Thymus (tissue), 14 donors: ENCODE measurements at places on chromosomes 12 and 14. TPM values are rescaled to one million over a fixed set of nuclear protein-coding genes. Genes with fewer than 3 reads are reported as not detected.

The GDF3 gene
- polyA plus RNA-seq, result 0.37 TPM

The P2RX2 gene
- 2.5 TPM for polyA plus RNA-seq

The GZMB gene
- 7.0 TPM for polyA plus RNA-seq

The CLEC4C gene
- 0.82 TPM for polyA plus RNA-seq

The HNRNPC gene
- polyA plus RNA-seq, result 909 TPM

The KRT78 gene
- polyA plus RNA-seq, result 7.2 TPM

The CMA1 gene
- polyA plus RNA-seq, result 0.96 TPM

The TPH2 gene
- 0.07 TPM for polyA plus RNA-seq

The ATP6V1D gene
- polyA plus RNA-seq, result 71.1 TPM

The CDK2 gene
- polyA plus RNA-seq, result 22.3 TPM

The BIN2 gene
- 57.7 TPM for polyA plus RNA-seq

The B4GALNT1 gene
- 1.3 TPM for polyA plus RNA-seq

The DPPA3 gene
- polyA plus RNA-seq, result 0.57 TPM

DNA sequence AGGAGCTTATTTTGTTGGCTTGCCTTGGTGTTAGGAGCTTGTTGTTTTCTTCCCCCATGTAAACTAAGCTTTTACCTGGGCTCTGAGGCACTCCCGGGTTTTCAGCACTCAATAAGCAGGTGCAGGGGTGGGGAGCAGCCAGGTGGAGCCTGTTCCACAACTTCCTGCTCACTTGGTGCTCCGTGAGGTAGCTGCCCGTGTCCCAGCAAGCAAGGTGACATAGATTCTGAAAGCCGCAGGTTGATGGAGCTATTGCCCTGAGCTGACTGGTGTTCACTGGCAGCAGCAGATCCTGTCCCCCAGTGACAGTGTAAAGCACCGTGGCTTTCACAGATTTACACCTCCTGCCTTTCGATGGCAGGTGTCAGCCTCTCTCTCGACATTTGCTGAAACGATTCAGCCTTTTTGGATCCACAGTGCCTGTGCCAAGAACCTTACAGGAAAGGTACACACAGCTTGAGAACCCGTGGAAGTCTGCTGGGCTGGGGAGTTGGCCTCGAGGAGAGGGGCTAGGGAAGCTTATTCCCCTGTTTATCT lies 295.7 kb upstream of the FKBP4 start:
- peaks cover 14% of the 10 kb centered on the region for H3K4me1 ChIP-seq
- no peak overlapping the region for H3K27ac ChIP-seq
- no peak overlapping the region for H3K4me3 ChIP-seq

GRCh38 chr12:51901121-51901817 lies 6.0 kb upstream of the ACVRL1 start:
- no peak overlapping the region for H3K4me3 ChIP-seq
- peaks cover 11% of the 10 kb centered on the region for H3K27me3 ChIP-seq
- H3K4me1 ChIP-seq, result peaks cover 4% of the 10 kb centered on the region
- no peaks in the 10 kb centered on the region for H3K36me3 ChIP-seq

- no peak overlapping the region for H3K4me3 ChIP-seq
- no peak overlapping the region for H3K27ac ChIP-seq
- H3K27me3 ChIP-seq, result no peaks in the 10 kb centered on the region
- no peaks in the 10 kb centered on the region for H3K36me3 ChIP-seq
Observed at GRCh38 chr14:81042438-81042837, 87.0 kb downstream of the TSHR start.

- H3K36me3 ChIP-seq, result no peaks in the 10 kb centered on the region
- no peaks in the 10 kb centered on the region for H3K4me1 ChIP-seq
- no peaks in the 10 kb centered on the region for H3K27me3 ChIP-seq
- H3K27ac ChIP-seq, result no peak overlapping the region
- no peak for DNase-seq
Observed at GRCh38 chr12:59499774-59500173, 96.1 kb upstream of the SLC16A7 start.

- no peak overlapping the region for H3K4me3 ChIP-seq
- no peaks in the 10 kb centered on the region for H3K27me3 ChIP-seq
- no peak for DNase-seq
- H3K27ac ChIP-seq, result no peak overlapping the region
- no peaks in the 10 kb centered on the region for H3K36me3 ChIP-seq
Observed at GRCh38 chr12:14126692-14127091, 145.3 kb upstream of the GRIN2B start.

GRCh38 chr14:25929881-25930615 lies 667.8 kb downstream of the NOVA1 start:
- H3K27me3 ChIP-seq, result no peaks in the 10 kb centered on the region
- no peak overlapping the region for H3K4me3 ChIP-seq
- no peak for DNase-seq
- no peaks in the 10 kb centered on the region for H3K4me1 ChIP-seq
- H3K36me3 ChIP-seq, result no peaks in the 10 kb centered on the region

DNA sequence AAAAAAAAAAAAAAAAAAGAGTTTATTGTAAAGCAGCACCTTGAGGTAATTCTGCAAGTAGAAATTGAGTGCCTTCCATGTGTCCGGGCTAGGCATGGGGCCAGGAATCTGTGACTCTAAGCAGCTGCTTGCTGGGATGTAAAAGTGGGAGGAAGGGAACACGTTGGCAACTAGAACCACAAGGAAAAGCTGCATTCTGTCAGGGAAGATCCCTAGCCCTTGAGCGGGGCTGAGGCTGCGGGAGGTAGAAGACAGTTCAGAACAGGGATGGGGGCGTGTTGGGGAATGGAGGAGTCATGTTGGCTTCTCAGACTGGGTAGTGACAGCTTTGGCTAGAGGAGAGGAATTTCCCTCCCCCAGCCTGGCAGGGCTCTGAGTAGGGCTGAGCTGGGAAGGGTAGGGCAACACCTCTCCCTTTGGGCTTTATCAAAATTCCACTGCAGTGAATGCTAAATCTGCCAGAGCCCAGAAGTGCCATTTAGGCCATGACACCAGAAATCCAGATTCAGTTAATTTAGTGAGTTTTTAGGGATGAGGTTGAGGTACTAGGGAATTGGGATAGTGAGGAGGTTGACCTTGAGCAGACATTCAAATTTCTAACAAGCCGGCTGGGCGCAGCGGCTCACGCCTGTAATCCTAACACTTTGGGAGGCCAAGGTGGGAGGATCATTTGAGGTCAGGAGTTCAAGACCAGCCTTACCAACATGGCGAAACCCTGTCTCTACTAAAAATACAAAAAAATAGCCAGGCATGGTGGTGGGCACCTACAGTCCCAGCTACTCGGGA lies 3.4 kb upstream of the TRAFD1 start:
- H3K4me1 ChIP-seq, result peaks cover 11% of the 10 kb centered on the region
- no peak overlapping the region for H3K27ac ChIP-seq
- no peaks in the 10 kb centered on the region for H3K27me3 ChIP-seq
- no peak overlapping the region for H3K4me3 ChIP-seq
- DNase-seq, result no peak

GRCh38 chr12:68239309-68239982 lies 13.8 kb upstream of the IL26 start:
- DNase-seq, result no peak
- H3K27ac ChIP-seq, result no peak overlapping the region
- no peaks in the 10 kb centered on the region for H3K27me3 ChIP-seq
- peaks cover 36% of the 10 kb centered on the region for H3K4me1 ChIP-seq
- H3K36me3 ChIP-seq, result no peaks in the 10 kb centered on the region

DNA sequence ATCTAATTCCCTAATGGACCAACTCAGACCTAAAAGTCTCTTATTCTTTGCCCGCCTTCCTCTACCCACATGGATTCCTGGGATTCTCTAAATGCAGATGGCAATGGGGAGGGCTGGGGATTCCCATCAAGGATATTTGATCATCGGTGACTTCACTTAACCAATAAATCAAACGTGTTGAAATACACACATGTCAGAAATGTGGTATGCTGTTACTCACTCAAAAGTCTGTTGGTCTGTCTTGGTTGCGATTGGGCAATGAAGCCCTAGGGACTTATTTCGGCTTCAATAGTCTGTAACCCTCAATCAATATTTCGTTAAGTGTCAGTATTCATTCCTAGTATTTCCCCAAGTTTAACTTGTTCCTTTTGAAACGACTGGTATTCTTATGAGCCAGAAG lies 117.2 kb upstream of the DIO3 start:
- H3K36me3 ChIP-seq, result no peaks in the 10 kb centered on the region
- H3K4me1 ChIP-seq, result peaks cover 19% of the 10 kb centered on the region
- peaks cover 40% of the 10 kb centered on the region for H3K27me3 ChIP-seq
- no peak overlapping the region for H3K27ac ChIP-seq
- DNase-seq, result no peak
- no peak overlapping the region for H3K4me3 ChIP-seq

DNA sequence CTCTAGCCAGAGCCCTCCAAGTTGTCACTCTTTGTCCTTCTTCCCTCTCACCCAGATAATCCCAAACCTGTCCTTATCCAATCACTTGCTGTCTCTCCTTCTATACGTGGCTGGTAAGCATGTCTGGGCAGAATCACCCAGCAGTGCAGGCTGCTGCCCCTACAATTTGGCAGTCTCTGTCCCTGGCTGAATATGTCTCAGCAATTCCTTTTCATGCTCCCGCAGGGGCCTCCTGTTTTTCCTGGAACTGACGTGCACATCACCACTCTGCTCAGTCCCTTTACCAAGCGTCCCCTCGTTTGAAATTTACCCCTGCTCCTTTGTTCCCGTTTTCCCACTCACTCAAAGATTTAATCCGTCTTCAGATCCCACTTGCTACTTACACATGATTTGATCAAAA lies 80.0 kb downstream of the ST8SIA1 start:
- no peak for DNase-seq
- H3K27ac ChIP-seq, result no peak overlapping the region
- H3K36me3 ChIP-seq, result no peaks in the 10 kb centered on the region

- no peak for DNase-seq
- no peaks in the 10 kb centered on the region for H3K27me3 ChIP-seq
- H3K27ac ChIP-seq, result no peak overlapping the region
Observed at GRCh38 chr12:26704214-26704613, 128.8 kb downstream of the ITPR2 start.

GRCh38 chr14:75946785-75947184 lies 35.0 kb downstream of the TGFB3 start:
- H3K36me3 ChIP-seq, result no peaks in the 10 kb centered on the region
- no peak overlapping the region for H3K27ac ChIP-seq
- no peak for DNase-seq
- no peak overlapping the region for H3K4me3 ChIP-seq
- no peaks in the 10 kb centered on the region for H3K4me1 ChIP-seq
- H3K27me3 ChIP-seq, result no peaks in the 10 kb centered on the region

GRCh38 chr12:93019212-93019927 lies 90.3 kb upstream of the EEA1 start:
- H3K4me3 ChIP-seq, result no peak overlapping the region
- H3K36me3 ChIP-seq, result no peaks in the 10 kb centered on the region
- H3K27me3 ChIP-seq, result no peaks in the 10 kb centered on the region
- H3K4me1 ChIP-seq, result no peaks in the 10 kb centered on the region

DNA sequence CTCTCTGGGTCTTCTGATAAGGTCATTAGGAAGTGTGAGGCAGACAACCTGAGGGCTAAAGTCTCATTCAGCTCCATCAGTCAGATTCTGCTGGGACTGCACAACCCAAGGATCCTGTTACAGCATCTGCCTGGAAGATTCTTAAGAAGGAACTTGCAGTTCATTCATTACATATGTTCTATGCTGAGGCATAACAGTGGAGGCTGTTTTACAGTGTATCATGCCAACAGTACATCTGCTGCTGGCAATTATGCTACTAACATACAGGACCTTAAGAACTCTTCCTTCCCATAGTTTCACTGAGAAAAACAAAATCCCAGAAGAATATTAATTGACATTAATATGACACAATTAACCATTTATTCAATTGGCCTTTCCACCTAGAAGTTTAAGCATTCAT lies 968.6 kb downstream of the DIO2 start:
- H3K4me1 ChIP-seq, result no peaks in the 10 kb centered on the region
- H3K4me3 ChIP-seq, result no peak overlapping the region
- H3K27me3 ChIP-seq, result no peaks in the 10 kb centered on the region
- no peak overlapping the region for H3K27ac ChIP-seq

- DNase-seq, result no peak
- no peak overlapping the region for H3K4me3 ChIP-seq
- peaks cover 10% of the 10 kb centered on the region for H3K4me1 ChIP-seq
- no peaks in the 10 kb centered on the region for H3K36me3 ChIP-seq
- no peaks in the 10 kb centered on the region for H3K27me3 ChIP-seq
Observed at GRCh38 chr14:93104961-93105360, 10.8 kb downstream of the ITPK1 start.

DNA sequence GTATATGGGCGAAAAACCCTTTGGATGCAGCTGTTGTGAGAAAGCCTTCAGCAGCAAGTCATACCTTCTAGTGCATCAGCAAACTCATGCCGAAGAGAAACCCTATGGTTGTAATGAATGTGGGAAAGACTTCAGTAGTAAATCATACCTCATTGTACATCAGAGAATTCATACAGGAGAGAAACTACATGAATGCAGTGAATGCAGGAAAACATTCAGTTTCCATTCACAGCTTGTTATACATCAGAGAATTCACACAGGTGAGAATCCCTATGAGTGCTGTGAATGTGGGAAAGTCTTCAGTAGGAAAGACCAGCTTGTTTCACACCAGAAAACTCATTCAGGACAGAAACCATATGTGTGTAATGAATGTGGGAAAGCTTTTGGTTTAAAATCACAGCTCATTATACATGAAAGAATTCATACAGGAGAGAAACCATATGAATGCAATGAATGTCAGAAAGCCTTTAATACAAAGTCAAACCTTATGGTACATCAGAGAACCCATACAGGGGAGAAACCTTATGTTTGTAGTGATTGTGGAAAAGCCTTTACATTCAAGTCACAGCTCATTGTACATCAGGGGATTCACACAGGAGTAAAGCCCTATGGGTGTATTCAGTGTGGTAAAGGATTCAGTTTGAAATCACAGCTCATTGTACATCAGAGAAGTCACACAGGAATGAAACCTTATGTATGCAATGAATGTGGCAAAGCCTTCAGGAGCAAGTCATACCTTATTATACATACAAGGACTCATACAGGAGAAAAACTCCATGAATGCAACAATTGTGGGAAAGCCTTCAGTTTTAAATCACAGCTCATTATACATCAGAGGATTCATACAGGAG lies 21.4 kb downstream of the ZNF268 start:
- H3K27me3 ChIP-seq, result no peaks in the 10 kb centered on the region
- no peaks in the 10 kb centered on the region for H3K4me1 ChIP-seq
- peaks cover 14% of the 10 kb centered on the region for H3K36me3 ChIP-seq
- H3K27ac ChIP-seq, result no peak overlapping the region
- no peak overlapping the region for H3K4me3 ChIP-seq

DNA sequence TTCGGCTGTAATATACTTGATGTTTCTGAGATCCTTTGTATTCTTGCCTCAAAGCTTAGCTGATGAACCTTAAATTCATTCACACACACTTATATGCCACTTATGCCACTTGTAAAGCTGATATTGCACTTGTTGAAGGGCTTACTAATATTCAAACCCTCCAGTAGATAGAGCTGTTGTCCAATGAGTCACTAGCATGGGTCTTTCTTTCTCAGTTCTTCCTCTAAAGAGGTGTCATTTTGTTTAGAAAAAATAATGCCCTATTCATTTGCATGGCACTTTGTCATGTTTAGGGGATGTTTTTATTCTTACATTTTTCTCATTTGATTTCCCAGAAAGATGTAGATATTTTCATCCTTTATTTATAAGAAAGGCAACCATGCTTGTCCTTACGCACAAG lies 56.4 kb downstream of the MON2 start:
- peaks cover 15% of the 10 kb centered on the region for H3K4me1 ChIP-seq
- no peak overlapping the region for H3K27ac ChIP-seq
- H3K4me3 ChIP-seq, result no peak overlapping the region
- no peak for DNase-seq
- H3K36me3 ChIP-seq, result no peaks in the 10 kb centered on the region

- DNase-seq, result peak; percentile 63
- peaks cover 2% of the 10 kb centered on the region for H3K4me1 ChIP-seq
- H3K36me3 ChIP-seq, result peaks cover 6% of the 10 kb centered on the region
- H3K27ac ChIP-seq, result peak overlapping the region; percentile 27
- H3K4me3 ChIP-seq, result no peak overlapping the region
- H3K27me3 ChIP-seq, result no peaks in the 10 kb centered on the region
Observed at GRCh38 chr12:14416658-14417057, 51.2 kb downstream of the ATF7IP start.
